Neural crest cell (in vitro differentiated cells): ENCODE measurements at places on chromosomes 4 and X. TPM values are rescaled to one million over a fixed set of nuclear protein-coding genes. Genes with fewer than 3 reads are reported as not detected.

DNA sequence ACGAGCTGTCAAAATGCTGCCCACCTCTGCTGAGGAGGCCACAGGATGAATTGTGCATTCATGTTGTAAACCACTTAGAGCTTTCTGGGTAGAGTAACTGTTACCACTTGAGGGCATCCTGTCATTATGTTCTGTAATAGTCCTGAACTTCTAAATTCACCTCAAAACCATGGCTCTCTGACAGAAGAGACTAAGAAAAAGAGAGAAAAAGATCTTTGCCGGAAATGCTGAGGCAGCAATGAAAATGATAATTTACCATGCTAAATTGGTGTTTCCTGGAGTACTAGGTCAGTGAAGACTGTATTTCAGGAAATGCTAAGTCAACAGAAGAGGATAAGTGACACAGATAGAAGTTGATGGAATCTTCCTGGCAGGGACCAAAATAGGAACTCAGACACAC is 942.3 kb upstream of the SLIT2 start:
- H3K4me1 ChIP-seq = peaks cover 4% of the 10 kb centered on the region
- DNase-seq = no peak
- no peak overlapping the region for H3K27ac ChIP-seq

DNA sequence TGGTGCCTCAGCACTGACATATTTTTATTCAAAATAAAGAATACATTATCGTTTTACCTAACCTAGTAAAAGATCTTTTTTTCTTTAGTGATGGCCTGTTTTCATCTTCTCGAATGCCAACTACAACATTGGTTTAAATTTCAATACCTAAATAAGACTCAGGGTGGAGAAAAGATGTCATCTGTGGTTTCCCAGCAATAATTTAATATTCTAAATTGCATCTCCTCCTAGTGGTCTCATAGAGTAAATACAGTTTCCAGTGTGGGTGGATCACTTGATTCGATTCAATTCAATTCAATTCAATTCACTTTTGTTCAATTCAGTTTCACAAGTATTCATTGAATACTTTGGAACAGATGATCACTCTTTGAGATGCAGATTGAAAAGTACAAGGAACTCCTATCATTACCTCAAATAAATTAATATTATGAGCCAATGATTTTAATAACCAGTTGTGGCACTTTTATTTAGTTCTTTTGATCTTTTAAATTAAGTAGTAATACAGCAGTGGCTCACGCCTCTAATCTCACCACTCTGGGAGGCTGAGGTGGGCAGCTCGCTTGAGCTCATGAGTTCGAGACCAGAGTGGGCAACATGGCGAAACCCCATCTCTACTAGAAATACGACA is 427.2 kb downstream of the FAT4 start:
- peaks cover 5% of the 10 kb centered on the region for H3K36me3 ChIP-seq
- H3K4me1 ChIP-seq = peaks cover 12% of the 10 kb centered on the region
- H3K4me3 ChIP-seq = no peak overlapping the region
- no peak overlapping the region for H3K27ac ChIP-seq
- DNase-seq = no peak
- no peaks in the 10 kb centered on the region for H3K27me3 ChIP-seq

DNA sequence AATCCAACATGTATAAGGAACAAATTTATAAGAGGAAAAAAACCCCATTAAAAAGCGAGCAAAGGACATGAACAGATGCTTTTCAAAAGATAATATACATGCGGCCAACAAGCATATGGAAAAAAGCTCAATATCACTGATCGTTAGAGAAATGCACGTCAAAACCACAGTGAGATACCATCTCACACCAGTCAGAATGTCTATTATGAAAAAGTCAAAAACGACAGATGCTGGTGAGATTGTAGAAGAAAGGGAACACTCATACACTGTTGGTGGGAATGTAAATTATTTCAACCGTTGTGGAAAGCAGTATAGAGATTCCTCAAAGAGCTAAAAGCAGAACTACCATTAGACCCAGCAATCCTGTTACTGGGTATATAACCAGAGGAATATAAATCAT is 465.4 kb downstream of the TMA16 start:
- no peak for DNase-seq
- no peak overlapping the region for H3K27ac ChIP-seq
- no peaks in the 10 kb centered on the region for H3K4me1 ChIP-seq
- H3K4me3 ChIP-seq = no peak overlapping the region
- H3K36me3 ChIP-seq = no peaks in the 10 kb centered on the region

GRCh38 chr4:81635739-81636138 is 164.0 kb upstream of the RASGEF1B start:
- H3K4me1 ChIP-seq = peaks cover 5% of the 10 kb centered on the region
- DNase-seq = no peak
- no peaks in the 10 kb centered on the region for H3K36me3 ChIP-seq
- no peak overlapping the region for H3K27ac ChIP-seq
- no peaks in the 10 kb centered on the region for H3K27me3 ChIP-seq

GRCh38 chr4:121154103-121154515 is 10.0 kb downstream of the TNIP3 start:
- H3K36me3 ChIP-seq = no peaks in the 10 kb centered on the region
- no peak overlapping the region for H3K4me3 ChIP-seq
- H3K27ac ChIP-seq = no peak overlapping the region
- peaks cover 16% of the 10 kb centered on the region for H3K4me1 ChIP-seq

The MAGEA11 gene
- total RNA-seq = not detected in 2 replicates

The GAGE12F gene
- not detected in 2 replicates for total RNA-seq

The PLAC1 gene
- total RNA-seq = not detected in 2 replicates

The VSIG4 gene
- total RNA-seq = not detected in 2 replicates
